Right lung (tissue), 10 donors: ENCODE measurements at places on chromosomes 5 and 9. TPM values are rescaled to one million over a fixed set of nuclear protein-coding genes. Genes with fewer than 3 reads are reported as not detected.
A peak's percentile ranks its signal among the peaks of the same experiment; 100 is the strongest.

DNA sequence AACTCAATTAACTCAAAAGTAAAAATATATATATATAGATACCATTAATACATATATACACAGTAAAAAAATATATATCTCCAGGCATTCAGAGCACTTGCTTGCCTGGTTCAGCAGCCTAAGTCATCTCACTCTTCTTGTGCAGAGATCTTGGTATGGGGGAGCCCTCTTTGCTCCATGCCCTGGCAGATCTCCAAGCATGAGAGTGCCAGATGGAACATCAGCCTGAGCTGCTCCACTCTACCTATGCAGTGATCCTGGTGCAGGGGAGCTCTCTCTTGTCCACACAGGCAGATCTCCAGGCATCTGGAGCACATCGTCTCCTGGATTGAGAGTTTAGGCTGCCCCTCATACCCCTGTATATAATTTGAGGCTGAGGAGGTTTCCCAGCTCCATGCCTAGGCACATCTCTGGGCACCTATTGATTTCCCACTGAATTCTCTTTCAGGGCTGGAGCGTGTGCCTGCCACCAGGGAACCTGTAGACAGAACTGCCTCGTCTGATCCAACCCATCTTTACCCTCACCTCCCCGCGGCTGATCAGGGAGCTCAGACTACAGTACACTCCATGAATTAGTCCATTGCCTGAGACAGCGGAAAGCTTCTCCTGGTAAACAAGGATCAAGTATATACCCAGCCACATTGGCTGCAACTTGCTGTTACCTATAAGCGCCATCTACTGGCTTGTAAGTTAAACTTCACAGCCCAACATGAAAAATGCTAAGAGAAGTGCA lies 342.4 kb upstream of the GRIA1 start:
- peak; percentile 5 for DNase-seq

GRCh38 chr5:43045236-43045635 lies 5.1 kb upstream of the ANXA2R start:
- DNase-seq, result no peak

The SPINK13 gene
- polyA plus RNA-seq, result 1.2 TPM

GRCh38 chr5:180639741-180640610 lies 9.4 kb downstream of the FLT4 start:
- no peak for DNase-seq

GRCh38 chr9:121194730-121195129 lies 6.9 kb downstream of the RAB14 start:
- no peak for DNase-seq

- no peak for DNase-seq
Observed at GRCh38 chr5:143258559-143259253, 144.8 kb downstream of the NR3C1 start.

GRCh38 chr5:173236531-173237142 lies 1.6 kb upstream of the NKX2-5 start:
- DNase-seq, result no peak
